Esophagus mucosa (tissue), 1 donor: ENCODE measurements at places on chromosomes 12 and 14. TPM values are rescaled to one million over a fixed set of nuclear protein-coding genes. Genes with fewer than 3 reads are reported as not detected.

CRACR2A gene
- total RNA-seq, result 3.0 TPM

C14orf180 gene
- total RNA-seq, result not detected

CDCA3 gene
- 13.9 TPM for total RNA-seq

VTI1B gene
- 81.0 TPM for total RNA-seq

IFI27L1 gene
- total RNA-seq, result 18.1 TPM

ANKS1B gene
- total RNA-seq, result 2.8 TPM

RTN1 gene
- 0.80 TPM for total RNA-seq

NTS gene
- total RNA-seq, result 0.16 TPM

CCDC175 gene
- total RNA-seq, result not detected
